Iris pigment epithelial cell (primary cell): ENCODE measurements at places on chromosomes 7 and 10.

DNA sequence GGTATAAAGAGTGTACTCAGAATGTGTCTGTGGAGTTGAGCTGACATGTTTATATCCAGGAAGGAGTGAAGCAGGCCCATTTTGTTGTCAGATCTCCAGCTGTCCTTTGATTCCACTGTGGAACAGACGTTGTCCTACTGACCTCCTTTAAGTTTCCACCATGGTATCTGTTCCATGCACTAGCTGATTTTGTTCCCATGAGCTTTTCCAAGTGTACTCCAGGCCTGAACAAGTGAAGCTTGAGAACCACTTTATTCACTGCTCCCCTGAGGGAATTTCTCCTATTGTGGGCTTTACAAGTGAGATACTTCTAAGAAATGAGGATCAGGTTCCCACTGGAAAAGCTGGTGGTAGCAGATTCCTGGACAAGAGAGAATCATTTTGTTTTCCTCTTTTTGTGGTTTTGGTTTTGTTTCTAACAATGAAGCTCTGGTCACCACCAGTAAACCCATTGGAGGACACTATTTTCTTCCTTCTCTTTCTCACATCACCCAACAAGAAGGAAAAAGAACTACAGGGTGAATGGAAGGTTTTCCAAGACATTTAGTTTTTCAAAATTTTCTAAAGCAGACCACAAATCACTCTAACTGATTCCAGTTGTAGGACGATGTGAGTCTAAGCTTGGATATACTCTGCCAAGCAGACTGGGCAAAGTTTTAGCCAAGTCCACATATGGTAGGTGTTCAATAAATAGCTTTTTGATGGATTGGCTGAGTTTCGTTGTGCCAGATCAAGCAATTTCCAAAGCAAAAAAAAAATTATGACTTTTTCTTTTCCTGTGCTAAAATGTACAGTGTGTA is 144.2 kb downstream of the JCAD start:
- DNase-seq, result no peak

DNA sequence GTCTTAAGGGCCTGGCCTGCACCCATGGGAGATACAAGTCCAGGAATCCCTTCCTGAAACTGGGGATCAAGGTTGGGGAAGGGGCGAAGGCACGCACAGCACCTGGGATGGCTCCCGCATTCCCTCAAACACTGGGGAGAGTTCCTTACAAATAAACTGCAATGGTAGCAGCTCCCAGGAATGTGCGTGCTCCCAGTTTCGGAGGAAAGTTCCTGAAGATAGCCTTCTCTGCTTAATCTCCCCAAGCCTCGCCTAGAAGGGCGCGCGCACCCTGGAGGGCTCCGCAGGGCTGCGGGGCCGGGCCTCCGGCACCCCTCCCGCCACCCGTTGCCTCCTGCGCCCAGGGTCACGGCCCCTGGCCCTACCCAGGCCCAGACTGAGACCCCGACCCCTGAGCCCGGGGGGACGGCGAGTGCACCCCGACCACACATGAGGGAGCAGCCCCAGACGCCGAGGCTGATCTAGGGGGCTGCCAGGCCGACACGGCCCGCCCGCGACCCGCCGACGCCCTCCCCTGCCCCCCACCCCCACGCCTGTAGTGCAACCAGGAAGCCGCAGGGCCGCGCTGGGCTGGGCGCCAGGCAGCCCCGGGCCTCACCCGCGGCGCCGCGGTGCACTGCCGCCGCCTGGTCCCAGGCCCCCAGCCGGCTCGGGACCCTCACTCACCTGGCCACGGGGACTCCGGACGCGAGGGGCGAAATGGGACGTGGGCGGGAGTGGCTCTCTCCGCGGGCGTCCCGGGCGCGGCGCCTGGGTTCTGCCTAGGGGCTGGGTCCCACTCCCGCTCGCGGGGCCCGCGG is 460 bp downstream of the ANXA11 start:
- DNase-seq, result peak; percentile 31

DNA sequence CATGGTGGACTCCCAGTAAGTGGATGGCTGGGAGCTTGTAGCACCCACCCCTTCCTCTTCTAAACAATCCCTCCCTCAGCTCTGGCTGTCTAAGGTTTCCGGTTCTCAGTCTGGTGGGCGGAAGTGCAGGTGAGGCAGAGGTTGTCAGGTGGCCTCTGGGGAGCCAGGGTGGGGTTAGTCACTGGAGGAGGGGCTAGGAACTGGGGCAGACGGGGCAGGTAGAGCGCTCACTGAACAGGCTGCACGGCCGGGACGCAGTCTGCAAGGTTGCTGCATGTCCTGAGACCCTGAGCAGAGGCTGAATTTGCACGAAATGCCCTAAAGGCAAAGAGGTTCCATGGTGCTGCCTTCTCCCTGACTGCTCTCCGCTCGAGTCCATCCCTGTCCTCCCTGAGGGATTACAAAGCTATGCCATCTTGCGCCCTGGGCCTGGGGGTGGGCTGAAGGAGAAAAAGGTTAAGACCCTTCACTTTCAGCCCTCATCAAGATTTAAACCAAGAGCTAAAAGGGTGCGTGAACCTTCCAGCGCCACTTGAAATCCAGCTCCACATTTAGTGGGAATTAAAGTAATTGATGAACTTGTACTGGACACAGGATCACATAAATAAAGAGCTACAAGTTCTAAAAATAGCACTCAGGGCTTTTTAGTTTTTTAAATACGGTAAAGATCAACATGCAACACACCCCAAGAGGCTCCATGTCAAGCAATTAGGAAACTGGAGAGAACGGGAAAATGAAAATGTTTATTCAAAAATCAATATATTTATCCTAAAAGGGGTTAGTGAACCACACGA is 62.3 kb upstream of the CTBP2 start:
- no peak for DNase-seq

DNA sequence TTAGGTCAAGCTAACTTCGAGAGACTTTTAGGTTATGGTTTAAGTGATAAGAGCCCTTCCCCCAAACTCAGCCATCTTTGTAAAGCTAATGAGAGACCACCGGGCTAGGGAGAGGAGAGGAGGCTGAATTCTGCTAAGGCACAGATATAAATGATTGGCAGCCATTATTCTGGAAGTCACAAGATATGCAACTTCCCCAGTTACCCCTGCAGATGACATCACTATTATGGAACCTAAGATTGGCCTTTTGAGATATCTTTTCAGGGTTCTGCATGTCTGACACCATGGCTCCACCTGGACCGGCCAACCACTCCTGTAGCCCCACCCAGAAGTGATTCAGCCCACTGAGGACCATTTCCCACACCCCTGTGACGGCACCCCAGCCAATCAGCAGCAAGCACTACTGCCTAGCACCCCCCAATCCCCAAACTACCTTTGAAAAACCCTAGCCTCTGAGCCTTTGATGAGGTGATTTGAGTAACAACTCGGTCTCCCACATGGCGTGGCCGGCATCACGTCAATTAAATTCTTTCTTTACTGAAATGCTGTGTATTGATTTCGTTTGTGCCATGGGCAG is 14.4 kb downstream of the VIPR2 start:
- DNase-seq, result no peak

DNA sequence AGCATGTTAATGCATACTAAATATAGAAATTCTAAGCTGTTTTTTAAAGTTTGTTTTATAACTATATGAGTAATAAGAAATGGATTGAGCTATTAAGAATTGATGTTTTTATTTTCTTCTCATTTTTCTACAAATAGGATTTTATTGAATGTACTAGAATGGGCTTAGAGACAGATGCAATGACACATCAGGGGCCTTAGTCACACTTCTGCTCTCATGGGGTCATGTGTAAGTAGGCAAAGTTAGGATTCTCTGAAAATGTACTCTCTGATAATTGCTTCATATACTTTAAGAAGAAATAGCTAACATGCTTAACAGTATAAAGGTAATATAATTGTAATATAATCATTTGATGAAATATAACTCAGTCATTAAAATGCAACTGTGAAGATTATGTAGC is 154.6 kb downstream of the ZNF438 start:
- no peak for DNase-seq

DNA sequence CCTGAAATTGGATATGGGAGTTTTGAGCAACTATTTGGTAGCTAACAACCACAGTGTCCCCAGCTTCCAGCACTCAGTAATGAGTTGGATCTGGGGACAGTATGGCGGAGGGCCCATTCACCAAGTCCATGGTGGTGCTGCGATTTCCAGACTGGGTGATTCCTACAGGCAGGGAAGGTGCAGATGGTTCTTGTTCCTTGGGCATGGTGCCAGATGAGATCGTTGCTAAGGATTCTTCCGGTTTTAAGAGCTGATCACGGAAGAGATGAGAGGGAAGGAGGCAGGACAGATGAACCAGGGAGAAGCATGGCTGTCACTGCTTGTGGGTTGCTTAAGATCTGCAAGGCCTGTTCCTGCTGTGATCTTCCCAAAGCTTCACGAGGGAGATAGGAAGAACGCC is 380.3 kb downstream of the TCERG1L start:
- no peak for DNase-seq

GRCh38 chr10:108783897-108784296 is 1139.4 kb downstream of the XPNPEP1 start:
- DNase-seq, result peak; percentile 36

GRCh38 chr7:17745610-17746009 is 194.7 kb downstream of the SNX13 start:
- DNase-seq, result no peak

DNA sequence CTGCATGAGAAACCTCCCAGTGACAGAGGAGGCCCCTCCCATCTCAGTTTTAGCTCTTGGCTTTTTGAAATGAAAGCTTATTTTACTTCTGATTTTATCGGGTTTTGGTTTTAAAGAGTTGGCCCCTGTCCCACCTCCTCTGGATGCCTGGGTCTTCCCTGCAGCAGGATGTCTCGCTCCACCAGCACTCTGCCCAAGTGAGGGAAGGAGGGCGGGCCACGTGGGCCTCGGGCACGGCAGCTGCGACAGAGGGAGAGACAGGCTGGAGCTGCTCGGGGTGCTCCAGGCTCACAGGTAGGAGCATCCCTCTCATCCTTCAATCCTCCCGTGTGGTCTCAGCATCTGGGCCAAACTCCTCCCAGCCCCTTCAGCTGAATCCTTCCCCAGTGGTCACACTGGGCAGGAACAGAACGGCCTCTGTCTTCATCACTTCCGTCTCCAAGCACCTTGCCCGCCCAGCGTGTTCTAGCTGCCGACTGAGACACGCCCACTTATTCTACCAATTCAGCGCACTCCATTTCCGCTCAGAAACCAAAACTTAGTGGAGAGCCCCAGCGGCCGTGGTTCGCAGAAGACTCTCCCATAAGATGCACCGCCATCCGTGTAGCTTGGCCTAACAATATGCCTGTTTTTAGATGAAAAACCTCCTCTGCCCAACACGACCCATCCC is 222.9 kb downstream of the GLRX3 start:
- no peak for DNase-seq

GRCh38 chr10:23525406-23525805 is 86.5 kb downstream of the OTUD1 start:
- DNase-seq, result no peak

DNA sequence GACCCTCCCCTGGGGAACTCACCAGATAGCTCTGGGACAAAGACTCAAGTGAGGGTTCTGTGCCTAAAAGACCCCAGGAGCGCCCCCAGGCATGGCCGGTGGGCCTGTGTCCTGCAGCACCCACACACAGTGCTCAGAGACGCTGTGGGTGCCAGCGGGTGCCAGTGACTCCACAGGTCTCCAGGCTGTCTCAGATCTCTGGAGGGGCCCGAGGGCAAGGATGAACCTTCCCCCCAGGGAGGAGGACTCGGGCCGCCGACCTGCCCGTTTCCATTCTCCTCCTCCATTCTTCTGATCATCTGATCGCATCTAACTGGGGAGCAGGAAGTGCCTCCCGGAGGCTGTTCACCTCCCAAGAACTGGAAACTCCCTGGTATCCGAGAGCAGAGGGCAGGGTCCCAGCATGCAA is 980 bp downstream of the ADAM8 start:
- no peak for DNase-seq

- DNase-seq, result peak; percentile 39
Observed at GRCh38 chr10:10865303-10865702, 152.4 kb upstream of the CELF2 start.

DNA sequence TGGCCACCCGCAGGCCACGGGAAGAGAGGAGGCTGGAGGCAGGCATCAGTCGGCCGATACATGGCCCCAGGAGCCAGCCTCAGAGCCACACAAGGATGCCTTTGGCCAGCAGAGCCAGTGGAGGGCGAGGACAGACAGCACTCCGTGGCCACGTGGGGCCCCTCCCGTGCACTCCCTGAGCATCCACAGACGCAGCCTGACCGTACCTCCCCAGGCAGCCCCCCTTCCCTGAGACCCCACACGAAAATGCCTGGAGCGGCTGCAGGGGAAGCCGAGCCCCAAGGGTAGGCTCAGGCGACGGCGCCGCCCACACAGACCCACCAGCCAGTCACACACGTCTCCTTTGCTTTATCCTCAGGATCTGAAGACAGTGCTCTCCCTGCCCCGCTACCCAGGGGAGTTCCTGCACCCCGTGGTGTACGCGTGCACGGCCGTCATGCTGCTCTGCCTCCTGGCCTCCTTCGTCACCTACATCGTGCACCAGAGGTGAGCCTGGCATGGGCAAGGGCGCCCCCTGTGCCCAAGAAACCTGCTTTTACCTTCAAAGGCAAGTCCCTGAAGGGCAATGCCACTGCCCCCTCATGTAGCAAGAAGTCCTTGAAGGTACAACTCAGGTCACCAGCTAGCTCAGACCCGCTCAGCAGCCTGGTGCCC is 9.0 kb downstream of the ADGRA1 start:
- DNase-seq, result no peak

DNA sequence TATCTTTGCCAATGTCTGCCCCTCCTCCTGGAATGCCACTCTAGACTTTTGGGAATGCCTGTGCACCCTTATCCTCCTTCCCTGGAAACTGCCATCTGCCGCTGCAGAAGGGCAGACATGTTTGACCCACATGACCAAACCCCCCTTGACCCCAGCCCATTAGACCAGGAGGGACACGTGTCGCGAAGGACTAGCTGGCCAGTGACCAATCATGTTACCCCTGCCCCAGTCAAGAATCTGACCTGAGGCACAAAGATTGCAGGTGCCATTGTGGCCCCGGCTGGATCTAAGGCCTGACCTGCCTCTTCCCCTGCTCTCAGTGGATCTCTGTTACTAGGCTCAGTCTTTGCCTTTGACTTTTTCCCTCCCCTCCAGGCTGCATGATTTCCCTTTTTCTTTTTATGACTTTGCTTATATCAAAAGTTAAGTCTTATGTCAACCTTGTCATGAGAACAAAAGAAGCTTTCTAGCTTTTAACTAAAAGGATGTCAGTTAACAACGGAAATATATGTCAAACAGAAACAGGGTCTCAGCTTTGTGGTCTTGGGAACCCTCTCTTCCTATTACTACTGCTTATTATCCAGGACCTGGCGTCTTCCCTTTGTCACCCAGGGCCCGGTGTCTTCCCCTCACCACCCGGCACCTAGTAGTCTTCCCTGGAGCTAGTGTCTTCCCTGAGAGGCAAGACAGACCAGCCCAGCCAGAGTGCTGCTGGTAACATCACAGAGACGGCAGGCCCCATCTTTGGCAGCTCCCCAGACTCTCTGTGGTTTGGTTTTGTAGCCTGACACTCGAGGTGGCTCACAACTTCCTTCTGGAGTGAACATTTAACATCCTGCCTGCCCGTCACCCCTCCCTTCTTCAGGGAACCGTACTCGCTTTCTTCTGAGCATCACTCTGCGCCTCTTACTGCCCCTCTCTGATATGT is 24.4 kb upstream of the PPIF start:
- peak; percentile 90 for DNase-seq

DNA sequence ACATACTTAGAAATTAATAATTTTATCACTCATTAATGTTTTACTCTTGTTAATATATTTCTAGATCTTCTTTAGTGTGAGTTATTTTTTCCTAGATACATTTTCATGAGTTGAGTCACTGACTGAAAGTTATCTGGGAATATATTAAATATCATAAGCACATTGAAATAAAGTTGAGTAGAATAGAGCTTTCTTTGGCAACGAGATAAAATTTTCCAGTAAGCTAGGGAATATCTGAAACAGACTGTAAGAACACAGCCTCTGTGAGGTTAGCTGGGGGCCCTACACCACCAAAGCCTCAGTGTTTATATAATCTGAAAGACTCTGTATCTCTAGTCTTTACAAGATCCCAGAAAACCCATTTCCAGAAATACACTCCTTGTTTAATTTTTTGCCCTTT is 347.8 kb upstream of the PLXDC2 start:
- DNase-seq, result no peak
